ENCODE measurements at places on chromosomes 12 and 14.
A peak's percentile ranks its signal among the peaks of the same experiment; 100 is the strongest.

GRCh38 chr12:127761880-127762279, 505.1 kb upstream of the TMEM132C start:
- no peak for DNase-seq

DNA sequence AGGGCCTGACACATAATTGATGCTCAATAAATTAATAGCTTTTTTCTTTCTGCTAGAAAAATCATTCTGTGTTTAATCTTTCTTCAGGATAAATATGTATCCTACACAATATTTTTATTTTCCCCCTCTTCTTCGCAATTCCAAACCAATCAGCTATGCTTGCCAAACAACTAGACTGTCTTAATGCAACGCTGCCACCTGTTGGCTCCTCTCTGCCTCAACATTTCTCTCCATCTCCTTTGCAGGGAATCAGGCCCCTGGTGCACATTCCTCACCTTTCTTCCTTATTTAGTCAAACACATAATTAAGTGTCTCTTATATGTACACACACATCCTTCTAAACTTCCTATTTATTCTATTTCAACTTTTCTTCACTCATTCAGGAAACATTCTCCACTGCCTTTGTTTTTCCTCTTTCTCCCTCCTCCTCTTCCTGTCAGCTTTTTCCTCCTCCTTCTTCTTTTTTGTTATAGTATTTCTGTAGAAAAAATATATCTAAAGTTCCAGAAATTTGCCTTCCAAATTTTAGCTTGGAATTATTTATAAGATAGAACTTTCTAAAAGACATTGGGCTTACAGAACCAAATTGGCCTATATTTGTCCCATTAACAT, 406.0 kb downstream of the PRKD1 start:
- peak; percentile 6 for DNase-seq

DNA sequence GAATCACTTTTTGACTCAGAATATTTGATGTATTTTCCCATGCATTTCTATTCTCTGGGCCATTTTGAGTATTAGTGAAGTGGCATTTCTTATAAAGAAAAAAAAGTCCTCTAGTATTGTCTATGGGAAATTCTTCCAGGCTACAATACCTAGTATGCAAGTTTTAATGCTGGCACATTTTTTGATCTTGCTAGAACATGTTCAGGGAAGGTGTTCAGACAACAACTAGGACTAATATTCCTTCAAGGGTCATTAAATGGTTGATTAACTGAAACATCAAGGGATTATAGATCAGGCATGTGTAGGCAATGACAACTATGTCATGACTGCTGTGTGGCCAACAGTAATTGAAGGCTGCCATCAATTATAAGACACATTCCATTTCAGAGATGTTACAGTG, 7.7 kb downstream of the CCDC184 start:
- DNase-seq, result no peak

GRCh38 chr12:118346895-118347294, 25.8 kb downstream of the TAOK3 start:
- peak; percentile 63 for DNase-seq

- DNase-seq, result no peak
Observed at GRCh38 chr12:76307083-76307482, 41.1 kb downstream of the BBS10 start.

GRCh38 chr14:77849711-77850110, 49.8 kb downstream of the ADCK1 start:
- no peak for DNase-seq

- no peak for DNase-seq
Observed at GRCh38 chr14:29475641-29476040, 452.0 kb downstream of the PRKD1 start.

All from GM12865 (cell line).